Erythroblast (primary cell): ENCODE measurements at places on chromosomes 3 and 15.

DNA sequence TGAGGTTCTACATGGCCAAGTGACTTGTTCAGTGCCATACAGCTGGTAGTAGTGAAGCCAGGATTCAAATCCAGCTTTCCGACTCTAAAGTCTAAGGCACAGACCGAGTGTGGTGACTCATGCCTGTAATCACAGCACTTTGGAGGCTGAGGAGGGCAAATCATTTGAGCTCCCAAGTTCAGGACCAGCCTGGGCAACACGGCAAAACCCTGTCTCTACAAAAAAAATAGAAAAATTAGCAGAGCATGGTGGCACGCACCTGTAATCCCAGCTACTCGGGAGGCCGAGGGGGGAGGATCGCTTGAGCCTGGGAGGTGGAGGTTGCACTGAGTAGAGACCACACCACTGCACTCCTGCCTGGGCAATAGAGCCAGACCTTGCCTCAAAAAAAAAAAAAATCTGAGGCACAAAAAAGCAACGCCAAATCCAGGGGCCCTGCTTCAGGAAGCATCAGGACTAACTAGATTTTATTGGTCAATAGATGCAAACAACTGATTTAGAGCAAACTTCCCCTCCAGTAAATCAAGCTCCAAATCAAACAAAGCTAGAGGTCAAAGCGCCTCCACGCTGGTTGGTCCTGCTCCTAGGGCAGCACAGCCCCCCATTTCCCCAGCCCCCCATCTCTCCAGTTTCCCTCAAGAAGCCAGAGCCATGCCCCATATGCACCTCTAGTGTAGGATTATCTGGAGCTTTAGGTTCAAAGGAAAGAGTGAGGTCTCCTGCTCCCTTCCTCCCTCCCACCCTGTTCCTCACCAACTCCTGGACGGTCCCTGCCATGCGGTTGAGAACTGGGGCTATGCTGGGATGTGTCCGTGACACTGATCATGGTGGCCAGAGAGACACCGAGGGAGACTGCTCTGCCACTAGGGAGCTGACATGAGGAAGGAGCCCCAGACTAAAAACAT lies 2.9 kb upstream of the TNK2 start:
- no peak for DNase-seq

DNA sequence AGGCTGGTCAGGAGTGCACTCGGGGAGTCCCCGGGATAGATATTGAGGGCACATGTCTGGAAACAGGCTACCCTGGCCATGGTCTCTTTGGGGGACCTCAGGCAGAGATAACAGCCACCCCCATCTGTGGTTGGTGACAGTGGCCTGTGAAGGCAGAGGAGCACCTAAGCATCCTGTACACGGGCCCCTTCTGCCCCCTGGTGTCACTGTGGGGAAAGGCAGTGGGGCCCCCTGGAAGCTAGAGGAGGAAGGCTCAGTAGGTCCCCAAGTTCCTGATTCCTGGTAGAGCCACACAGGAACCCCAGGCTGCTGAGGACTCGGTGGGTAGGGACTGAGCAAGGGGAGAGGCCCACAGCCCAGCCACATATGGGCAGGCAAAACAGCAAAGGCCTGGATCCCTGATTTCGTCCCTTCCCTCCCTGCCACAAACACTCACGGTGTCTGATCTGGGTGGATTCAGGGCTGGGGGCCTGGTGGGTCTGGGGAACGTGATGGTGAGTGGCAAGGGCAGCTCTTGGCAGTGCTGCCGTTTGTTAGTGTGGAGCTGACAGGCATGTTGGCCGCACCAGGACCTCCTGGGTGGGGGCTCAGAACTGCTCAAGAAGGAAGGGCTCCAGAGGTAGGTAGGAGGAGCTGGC lies 14.1 kb upstream of the CXCR6 start:
- DNase-seq: peak; percentile 48

- no peak for DNase-seq
Observed at GRCh38 chr15:50590288-50590687, 43.8 kb upstream of the USP50 start.

- DNase-seq: no peak
Observed at GRCh38 chr3:23239211-23240068, 36.3 kb downstream of the UBE2E2 start.

DNA sequence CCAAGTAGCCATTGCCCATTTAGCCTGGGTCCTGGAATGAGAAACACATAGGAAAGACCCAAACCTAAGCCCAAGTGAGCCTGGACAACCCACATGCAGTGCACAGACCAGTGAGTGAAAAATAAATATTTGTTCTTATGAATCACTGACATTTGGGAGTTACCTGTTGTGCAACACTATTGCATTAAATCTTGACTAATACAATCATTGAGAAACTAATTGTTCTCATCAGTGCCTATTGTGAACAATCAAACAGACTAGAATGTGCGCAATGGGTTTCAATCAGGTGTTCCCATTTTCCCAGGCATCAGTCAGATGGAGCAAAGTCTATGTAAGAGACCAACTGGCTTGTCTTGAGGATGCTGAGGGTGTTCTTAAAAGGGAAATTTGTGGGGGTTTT lies 54.7 kb upstream of the CNOT10 start:
- DNase-seq: no peak

GRCh38 chr15:77507143-77507897 lies 86.6 kb downstream of the HMG20A start:
- DNase-seq: no peak

GRCh38 chr3:12901623-12902045 lies 60.3 kb upstream of the RPL32 start:
- DNase-seq: peak; percentile 50

DNA sequence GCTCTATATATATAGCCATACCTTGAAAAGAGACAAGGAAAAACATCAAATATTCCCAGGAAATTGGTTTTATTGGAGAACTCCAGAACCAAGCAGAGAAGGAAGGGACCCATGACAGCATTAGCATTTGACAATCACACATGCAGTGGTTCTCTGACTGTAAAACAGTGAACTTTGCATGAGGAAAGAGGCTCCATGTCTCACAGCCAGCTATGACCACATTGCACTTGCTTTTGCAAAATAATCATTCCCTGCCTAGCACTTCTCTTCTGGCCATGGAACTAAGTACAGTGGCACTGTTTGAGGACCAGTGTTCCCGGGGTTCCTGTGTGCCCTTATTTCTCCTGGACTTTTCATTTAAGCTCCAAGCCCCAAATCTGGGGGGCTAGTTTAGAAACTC lies 85.5 kb downstream of the TGFBR2 start:
- DNase-seq: no peak

DNA sequence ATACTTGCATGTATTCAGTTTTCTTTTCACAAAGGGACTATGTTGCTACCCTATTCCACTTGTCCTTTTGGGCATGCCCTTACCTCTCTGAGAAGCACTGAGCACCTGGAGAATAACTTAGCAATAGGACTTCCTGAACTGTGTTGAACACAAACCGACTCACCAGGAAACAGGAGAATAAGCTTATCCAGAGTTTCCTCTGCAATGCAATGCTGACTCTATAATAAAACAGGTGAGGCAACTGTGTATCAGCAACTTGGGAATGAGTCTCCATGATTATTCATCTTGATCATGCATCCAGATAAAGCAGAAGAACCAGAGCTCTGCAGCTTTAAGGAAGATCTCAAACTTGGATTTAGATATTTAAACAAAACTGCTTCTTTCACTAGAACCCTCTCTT lies 806.5 kb downstream of the IGSF11 start:
- DNase-seq: no peak

DNA sequence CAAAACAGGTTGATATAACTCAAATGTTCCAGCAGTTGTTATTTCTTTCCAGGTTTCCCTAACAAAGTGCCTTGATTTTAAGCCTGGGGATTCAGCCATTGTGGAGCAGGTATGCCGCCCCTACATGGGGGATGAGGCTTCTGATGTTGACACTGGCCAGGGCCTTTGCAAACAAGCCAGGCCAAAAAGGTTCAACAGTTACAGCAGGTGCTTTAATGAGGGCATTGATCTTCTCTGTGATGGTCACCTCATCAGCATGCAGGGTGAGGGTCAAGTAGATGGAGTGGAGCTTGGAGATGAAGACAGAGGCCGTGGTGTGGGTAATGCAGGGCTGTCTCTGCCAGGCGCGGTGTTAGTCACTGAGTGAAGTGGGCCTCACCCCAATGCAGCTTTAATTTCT lies 22.6 kb upstream of the EHHADH start:
- no peak for DNase-seq
